ENCODE measurements at places on chromosomes 7 and 10.

DNA sequence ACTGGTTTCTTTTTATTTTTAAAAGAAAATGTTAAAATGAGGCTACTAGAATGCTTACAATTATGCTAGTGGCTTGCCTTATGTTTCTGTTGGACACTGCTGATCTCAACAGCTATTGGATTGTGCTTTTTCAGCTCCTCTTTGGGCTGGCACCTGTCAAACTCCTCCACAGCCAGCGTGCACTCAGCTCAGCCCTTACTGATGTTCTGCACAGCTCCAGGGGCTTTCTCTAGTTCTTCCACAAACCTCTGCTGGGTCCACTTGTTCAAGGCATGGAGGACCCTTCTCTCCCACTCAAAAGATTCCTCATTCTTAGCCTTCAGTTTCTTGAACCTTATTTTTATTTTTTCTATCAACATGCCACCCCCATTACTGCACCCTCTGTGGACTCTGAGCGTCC, 96.0 kb downstream of the VIPR2 start:
- no peak for DNase-seq

DNA sequence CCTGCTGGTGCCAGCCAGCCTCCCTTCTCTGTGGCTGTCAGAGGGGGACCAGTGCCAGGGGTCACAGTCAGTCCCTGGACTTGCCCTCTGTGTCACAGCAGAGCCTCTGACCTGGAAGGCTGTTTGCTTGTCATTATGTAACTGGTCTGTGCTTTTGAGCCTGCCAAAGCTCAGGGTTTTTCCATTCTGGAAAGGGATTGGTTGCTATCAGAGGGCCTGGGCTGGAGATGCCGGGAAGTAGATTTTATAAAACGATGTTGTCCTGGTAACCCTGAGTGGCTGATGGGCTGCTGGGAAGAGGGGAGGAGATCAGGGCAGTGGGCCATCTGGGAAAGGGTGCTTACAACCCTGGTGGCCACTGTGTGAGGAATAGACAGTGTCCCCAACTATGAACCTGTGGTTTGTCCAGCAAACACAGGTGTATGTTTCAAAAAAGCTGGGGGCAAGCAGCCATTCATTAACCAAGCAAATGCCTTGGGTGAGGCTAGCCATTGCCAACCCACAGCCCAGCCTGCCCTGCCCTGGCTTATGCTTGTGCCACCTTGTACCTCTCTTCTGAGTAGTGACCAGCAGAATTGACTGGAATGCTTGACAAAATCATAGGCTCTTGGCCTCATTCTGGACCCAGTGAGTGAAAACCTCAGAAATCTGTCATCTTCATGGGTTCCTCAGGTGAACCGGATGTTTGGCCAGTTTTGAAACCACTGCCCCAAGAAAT, 21.6 kb downstream of the SFTPD start:
- no peak for DNase-seq

GRCh38 chr10:58579011-58579655, 66.5 kb downstream of the BICC1 start:
- no peak for DNase-seq

GRCh38 chr7:158049271-158049670, 538.4 kb downstream of the PTPRN2 start:
- DNase-seq, result no peak

GRCh38 chr7:39816462-39817060, 133.5 kb upstream of the CDK13 start:
- no peak for DNase-seq

GRCh38 chr7:138880881-138881578, 83.0 kb upstream of the ATP6V0A4 start:
- DNase-seq, result no peak

- DNase-seq, result peak; percentile 21
Observed at GRCh38 chr10:107557916-107558315, 393.4 kb upstream of the SORCS1 start.

DNA sequence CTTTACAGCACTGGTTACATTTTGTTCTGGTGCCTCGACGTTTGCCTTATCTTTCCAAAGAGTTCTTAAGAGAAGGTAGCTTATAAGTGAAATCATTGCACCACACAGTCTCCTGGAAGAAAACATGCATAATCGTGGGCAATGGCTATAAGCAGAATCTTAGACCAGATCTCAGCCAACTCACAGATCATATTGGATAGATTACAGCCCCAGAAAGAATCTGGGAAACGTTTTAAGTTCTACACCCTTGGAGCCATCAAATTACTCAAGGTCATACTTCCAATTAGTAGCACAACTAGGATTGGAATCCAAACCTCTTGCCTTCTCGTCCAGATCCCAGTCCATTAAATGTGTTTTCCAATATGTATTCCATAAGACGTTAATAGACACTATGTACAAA, 8.8 kb upstream of the PDCD4 start:
- no peak for DNase-seq

DNA sequence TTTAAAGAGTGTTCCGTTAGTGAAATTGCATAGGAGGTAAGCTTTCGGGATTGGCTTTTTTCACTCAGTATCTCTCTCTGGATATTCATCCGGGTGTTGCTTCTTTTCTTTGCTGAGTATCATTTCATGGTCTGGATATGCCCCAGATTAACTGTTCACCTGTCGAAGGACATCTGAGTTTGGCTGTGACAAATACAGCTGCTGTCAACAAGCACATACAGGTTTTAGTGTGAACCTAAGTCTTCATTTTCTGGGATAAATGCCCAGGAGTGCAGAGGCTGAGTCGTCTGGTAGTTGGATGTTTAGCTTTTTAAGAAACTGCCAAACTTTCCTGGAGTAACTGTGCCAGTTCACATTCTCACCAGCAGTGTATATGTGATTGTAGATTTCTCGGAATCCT, 5.6 kb downstream of the DOCK1 start:
- no peak for DNase-seq

Measured in EL (cell line).